Suppressor macrophage treated with lipopolysaccharide for 4 hours (primary cell): ENCODE measurements at places on chromosomes 1 and 21.
A peak's percentile ranks its signal among the peaks of the same experiment; 100 is the strongest.

DNA sequence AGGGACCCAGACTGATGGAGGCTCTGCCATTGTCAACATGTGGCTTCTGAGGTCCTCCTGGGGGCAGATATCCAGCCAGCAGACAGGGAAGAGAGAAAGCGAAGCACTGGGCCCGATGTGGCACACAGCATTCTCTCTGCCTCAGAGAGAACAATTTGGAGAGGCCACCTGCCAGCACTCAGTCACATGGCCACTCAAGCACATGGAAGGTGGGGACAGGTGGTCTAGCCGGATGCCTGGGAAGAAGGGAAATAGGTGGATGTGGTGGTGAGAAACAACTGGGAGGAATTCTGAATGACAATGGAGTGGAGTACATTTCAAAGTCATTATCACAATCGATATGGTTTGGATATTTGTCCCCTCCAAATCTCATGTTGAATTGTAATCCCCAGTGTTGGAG, 109.0 kb downstream of the UBE2U start:
- DNase-seq, result no peak

GRCh38 chr1:171872430-171872829, 31.1 kb downstream of the DNM3 start:
- no peak for DNase-seq

DNA sequence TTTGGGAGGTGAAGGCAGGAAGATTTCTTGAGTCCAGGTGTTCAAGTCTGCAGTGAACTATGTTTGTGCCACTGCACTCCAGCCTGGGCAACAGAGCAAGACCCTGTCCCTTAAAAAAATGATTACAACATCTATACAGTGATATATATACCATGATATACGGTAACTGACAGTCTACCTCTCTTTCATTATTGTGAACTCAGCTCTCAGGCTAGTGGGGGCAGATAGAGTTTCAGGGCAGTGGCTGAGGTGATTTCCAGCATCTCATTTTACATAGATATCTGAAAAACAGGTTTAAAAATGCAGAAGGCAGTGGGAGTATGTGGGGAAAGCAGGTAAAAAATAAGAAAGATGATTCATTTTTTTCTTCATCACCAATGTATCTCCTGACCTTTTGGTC, 8.1 kb upstream of the NTNG1 start:
- DNase-seq, result no peak

DNA sequence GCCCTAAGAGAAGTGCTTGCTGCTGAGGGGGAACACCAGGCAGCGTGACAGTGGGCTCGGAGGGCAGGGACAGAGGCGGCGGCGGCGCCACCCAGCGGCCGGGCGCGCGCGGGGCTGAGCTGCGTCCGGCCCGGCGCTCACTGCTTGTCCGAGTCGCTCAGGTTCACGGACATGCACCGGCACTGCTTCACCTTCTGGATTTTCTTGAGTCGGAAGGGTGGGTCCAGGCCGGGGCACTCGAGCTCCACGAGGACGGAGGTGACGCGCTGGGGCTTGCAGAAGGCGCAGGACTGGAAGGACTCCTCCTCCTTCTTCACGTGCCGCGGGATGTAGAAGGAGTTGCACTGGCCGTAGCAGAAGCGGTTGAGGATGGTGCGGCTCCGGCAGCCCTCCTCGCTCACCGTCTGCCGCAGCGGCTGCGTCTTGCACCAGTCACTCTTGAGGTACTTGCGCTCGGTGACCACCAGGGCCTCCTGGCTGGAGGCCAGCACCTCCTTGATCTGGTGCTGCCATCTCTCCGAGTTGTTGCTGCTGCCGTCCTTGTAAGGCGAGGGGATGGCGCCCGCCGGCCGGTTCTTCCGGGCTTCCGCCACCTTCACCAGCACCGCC, 119.0 kb downstream of the GREM2 start:
- no peak for DNase-seq

GRCh38 chr1:193322211-193322610, 135.8 kb upstream of the B3GALT2 start:
- DNase-seq, result no peak

GRCh38 chr1:10877894-10878293, 81.4 kb upstream of the CASZ1 start:
- no peak for DNase-seq

GRCh38 chr1:54811739-54812655, 10.9 kb upstream of the TTC22 start:
- DNase-seq, result no peak

- no peak for DNase-seq
Measured at GRCh38 chr1:227758366-227758765, 23.1 kb downstream of the SNAP47 start.

GRCh38 chr1:2353551-2354438, 37.6 kb downstream of the MORN1 start:
- DNase-seq, result no peak

DNA sequence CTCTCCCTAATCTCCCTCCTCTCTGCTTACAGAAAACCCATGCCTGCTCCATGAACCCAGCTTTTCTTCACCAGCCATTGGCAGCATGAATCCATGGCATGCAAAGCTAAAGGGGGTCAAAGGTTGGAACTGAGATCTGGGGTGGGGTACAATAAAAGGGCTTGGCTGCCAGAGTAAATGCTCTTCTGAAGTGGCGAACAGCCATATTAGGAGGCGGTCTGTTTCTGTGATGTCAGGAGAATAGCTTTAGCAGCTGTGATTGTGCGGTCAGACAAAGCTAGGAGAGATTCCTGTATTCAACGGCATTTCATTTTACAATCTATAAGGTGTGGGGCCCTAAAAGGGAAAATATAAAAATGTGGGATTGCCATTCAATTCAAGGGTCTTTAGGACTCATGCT, 71.7 kb upstream of the TMPRSS2 start:
- DNase-seq, result no peak

GRCh38 chr1:77413541-77414335, 131.9 kb downstream of the AK5 start:
- DNase-seq, result peak; percentile 76

- peak; percentile 12 for DNase-seq
Measured at GRCh38 chr21:44800103-44800502, 1.5 kb downstream of the UBE2G2 start.

- DNase-seq, result no peak
Measured at GRCh38 chr1:88104236-88104635, 579.8 kb upstream of the PKN2 start.

DNA sequence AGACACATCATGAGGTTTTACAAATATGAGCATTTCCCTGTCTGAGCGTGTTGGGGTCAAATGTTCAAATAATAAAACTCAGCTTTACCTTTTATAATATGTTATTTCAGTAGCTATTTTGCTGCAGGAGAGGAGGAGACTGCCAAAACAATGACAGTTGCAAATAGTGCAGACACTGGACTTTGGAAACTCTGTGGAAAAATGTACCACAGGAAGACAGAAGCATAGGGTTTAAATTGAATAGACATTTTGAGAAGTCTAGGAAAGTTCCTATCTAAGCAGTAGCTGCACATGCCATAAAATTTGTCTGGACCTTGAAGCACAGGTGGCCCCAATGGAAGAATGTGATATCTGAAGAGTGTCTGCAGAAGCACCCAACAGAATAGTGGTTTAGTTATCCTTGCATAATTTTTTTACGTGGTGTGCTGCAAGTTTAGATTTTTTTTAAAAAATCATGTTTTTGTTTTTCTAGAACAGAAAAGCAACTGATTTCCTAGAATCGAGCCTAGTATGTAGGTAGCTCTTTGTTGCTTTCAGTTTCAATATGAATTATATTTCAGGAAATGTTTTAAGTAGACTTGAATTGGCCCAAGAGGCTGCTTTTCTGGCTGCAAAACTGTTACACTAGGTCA, 14.0 kb upstream of the GBP5 start:
- peak; percentile 74 for DNase-seq

- DNase-seq, result no peak
Measured at GRCh38 chr1:14049965-14050364, 350.0 kb downstream of the PRDM2 start.

DNA sequence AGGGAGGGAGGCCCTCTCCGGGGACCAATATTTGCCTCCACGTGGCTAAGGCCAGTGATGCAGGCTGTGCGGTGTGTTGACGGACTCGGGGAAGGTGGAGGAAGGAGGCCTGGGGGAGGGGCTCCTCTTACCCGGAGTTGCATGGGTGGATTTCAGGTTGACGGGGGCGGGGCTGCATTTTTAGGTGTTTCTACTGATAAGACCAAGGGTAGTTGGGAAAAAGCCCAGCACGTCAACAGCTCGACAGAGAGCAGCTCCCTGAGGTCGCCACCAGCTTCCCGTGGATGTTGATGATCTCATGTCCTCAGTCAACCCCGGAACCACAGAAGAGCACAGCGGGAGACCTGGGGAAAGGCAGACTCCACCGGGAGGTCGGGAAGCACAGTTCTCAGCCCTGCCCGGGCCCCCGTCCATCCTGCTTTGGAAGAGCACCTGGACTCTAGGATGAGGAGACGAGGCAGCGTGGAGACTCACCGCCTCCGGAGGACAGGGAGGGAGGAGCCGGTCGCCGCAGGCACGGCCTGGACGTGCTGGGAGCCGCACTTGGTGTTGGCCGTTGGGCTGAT, 32.9 kb upstream of the COL6A1 start:
- no peak for DNase-seq

DNA sequence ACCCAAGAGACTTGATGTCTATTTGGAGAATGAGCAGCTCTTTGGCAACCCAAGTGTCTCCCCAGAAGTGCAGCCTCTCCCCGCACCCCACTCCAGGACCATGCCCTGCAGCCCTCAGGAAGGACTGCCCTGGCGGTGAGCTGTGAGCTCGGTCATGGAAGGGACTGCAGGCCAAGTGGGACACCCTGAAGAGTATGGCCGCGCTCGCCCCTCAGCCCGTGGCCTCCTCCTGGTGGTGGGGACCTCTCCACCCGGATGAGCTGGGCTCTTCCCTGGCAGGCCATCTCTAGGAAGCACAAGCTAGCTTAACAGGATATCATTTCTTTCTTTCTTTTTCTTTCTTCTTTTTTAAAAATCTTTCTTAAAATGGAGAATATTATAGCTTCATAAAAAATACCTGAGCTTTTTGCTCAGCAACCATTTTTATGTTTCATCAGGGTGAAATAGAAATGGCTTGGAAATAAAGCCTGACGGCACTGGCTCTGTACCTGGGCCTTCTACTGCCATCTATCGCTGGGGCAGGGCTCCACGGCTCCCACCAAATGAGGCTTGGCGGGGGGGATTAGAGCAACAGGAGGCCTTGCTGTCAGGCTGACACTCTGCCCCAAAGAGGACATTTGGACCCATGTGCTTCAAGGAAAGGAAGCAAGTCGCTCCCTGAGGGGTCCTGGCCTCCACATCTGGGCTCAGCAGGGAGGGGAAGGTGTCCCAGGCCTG, 296.2 kb upstream of the VAMP3 start:
- no peak for DNase-seq

DNA sequence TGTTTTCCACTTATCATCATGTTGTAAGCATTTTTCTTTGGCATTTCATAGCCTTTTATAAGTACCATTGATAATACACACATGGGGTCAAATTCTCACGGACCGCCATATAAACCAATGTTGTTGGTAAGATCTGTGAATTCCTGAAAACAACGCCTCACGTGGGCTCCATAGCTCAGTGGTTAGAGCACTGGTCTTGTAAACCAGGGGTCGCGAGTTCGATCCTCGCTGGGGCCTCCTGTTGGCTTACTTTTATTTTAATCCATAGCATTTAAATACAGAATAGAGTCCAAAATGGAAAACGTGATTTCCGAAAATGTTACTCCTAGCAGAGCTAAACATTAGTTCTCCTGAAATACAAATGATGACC, 83.1 kb downstream of the HHIPL2 start:
- peak; percentile 86 for DNase-seq

- DNase-seq, result peak; percentile 68
Measured at GRCh38 chr1:171226747-171227370, 21.4 kb upstream of the FMO1 start.

GRCh38 chr1:197463142-197463541, 195.1 kb downstream of the CRB1 start:
- no peak for DNase-seq

DNA sequence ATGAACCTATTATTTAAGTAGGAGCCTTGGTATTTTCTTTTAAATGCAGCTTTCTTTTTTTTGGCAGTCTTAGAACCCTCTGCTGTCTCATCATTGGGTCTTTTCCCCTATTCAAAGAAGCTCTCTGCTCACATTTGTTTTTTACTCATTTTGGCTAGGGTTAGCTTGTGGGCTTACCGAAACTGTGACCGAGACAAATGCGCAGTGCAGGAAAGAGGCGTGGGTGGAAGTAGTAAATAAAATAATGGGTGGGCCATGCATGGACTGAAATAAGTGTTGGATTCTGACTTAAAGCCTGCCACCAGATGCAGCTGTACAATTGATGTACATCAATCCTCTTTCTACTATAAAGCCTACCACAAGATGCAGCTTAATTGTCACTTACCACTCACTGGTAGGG, 14.7 kb downstream of the XPR1 start:
- DNase-seq, result no peak
